ENCODE measurements at places on chromosomes 3 and 15.
A peak's percentile ranks its signal among the peaks of the same experiment; 100 is the strongest.

DNA sequence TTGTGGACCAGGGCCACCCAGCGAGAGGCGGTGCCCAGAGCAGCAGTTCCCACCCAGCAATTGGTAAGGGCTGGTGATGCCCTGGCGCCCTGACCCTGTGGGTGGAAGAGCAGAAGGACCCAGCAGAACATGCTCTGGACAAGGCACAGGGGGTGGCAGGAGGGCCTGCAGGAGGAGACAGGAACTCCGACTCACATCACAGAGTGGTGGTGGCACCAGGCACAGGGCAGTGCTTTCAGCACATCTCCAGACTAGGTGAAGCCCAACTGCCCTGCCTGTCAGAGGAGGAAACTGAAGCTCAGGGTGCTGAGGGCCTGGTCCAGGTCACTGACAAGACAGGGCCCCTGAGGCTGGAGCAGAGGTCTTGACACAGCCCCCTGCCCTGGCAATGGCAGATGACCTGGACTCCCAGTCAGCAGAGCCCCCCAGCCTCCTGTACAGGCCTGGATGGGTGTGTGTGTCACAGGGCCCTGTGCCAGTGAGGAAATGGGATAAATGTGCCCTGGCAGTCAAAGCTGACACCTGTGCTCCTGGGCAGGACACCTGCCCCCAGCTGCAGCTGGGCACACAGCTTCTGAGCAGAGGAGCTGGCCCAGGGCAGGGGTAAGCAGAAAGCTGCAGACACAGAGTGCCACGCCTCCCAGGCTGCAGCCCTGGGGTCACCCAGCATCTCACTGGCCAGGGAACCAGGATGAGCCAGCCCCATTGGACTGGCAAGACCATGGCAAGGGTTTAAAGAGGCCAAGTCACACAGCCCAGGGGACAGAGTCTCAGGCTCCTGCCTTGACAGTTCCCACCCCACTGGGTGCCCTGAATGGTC, 11.4 kb downstream of the KLF15 start:
- DNase-seq, result no peak

GRCh38 chr3:99499235-99500158, 138.9 kb upstream of the COL8A1 start:
- no peak for DNase-seq

- no peak for DNase-seq
These were observed 247.3 kb upstream of the IGF1R start for GRCh38 chr15:98401029-98401428.

DNA sequence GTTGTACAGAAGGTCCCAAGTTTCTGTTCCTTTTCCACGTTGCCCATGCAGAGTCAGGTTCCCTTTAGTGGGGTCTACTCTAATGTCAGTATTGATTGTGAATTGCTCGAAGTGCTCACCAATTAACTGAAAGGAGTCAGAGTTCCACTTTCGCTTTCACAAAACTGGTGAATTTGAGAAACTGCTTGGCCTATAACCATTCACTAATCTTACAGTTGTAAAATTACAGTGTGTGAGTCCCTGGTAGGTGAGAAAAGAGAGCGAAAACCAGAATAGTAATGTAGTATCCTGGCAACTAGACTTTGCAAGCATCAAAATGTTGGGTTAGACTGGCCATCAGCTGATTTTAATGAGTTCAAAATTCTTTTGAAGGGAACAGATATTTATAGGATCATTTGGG, 237.5 kb upstream of the CHRM5 start:
- no peak for DNase-seq

- DNase-seq, result no peak
These were observed 212.2 kb upstream of the GPR149 start for GRCh38 chr3:154642145-154642544.

DNA sequence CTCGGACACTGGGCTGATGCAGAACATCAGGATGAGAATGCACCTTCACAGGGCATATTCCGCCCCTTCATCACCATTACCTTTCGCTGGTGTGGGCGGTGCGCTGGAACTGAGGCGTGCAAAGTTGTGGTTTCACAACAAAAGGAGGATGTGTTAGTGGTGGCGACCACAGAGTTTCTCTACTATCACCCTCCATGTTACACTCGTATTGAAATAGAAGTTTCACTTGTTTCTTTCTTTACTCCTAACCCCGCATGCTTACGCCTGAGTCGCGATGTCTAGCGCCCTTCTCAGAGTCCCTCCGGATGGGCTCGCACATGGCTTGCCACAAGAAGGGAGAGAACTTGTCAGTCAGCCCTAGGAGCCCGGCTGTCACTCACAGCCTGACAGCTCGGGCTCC, 148.7 kb downstream of the GABRB3 start:
- no peak for DNase-seq

- no peak for DNase-seq
These were observed 109.9 kb downstream of the TBC1D5 start for GRCh38 chr3:17632401-17633100.

GRCh38 chr15:50183112-50183794, 1.3 kb downstream of the SLC27A2 start:
- peak; percentile 4 for DNase-seq

DNA sequence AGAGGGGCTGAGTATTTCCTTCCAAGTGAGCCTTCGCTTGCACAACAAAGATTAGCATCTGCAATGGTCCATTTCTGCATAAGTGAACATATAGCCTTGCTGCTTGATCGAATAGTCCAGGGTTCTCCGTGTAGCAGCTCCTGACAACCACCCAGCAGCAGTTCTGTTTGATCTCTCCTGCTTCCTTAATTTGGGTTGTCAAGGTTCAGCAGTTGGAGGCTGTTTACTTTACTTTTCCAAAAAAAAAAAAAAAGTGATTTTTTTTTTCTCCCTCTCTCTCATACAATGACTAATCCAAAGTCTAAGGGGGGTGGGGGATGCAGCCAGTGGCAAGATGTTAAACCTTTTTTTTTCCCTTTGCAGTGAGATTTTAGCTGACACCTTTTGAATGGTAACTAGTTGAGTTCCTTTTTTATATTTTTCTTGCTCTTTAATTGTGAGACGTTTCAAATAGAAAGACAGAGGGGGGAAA, 3.6 kb downstream of the FOXP1 start:
- no peak for DNase-seq

GRCh38 chr3:178022599-178022998, 513.6 kb upstream of the KCNMB2 start:
- DNase-seq, result no peak

- no peak for DNase-seq
These were observed 605 bp downstream of the DCUN1D1 start for GRCh38 chr3:182979674-182980191.

GRCh38 chr15:71259866-71260265, 144.6 kb downstream of the THSD4 start:
- DNase-seq, result no peak

- no peak for DNase-seq
These were observed 104.9 kb upstream of the ZBED2 start for GRCh38 chr3:111700054-111700453.

DNA sequence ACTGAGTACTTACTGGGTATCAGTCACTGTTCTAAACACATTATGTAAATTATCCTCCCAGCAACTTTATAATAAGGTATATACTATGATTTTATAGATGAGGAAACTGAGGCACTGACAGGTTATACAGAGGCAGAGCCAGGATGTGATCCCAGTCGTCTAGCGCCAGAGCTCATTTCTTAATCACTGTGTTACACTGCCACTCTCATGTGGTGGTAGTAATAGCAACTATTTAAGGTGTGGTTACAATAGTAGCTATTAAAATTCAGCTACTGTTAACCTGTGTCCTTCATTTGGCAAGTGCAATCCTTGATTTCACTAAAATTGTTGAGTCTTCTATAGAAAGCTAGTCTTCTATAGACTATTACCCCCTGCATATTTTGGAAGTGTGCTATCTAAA, 43.1 kb upstream of the TRPC1 start:
- DNase-seq, result no peak

DNA sequence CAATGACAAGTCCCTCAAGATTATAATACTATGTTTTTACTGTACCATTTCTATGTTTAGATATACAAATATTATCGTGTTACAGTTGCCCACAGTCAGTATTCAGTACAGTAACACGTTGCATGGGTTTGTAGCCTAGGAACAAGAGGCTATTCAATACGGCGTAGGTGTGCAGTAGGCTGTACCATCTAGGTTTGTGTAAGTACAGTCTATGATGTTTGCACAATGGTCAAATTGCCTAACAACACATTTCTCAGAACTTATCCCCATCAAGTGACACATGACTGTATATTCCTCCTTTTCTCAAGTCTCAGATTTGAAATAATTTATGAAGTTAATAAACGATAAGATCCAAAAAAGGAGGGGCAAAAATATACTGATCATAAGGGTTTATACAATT, 21.7 kb downstream of the ZDHHC3 start:
- DNase-seq, result no peak

- DNase-seq, result no peak
These were observed 23.4 kb downstream of the RFTN1 start for GRCh38 chr3:16490062-16490619.

GRCh38 chr15:49288391-49288790, 118.3 kb downstream of the GALK2 start:
- no peak for DNase-seq

DNA sequence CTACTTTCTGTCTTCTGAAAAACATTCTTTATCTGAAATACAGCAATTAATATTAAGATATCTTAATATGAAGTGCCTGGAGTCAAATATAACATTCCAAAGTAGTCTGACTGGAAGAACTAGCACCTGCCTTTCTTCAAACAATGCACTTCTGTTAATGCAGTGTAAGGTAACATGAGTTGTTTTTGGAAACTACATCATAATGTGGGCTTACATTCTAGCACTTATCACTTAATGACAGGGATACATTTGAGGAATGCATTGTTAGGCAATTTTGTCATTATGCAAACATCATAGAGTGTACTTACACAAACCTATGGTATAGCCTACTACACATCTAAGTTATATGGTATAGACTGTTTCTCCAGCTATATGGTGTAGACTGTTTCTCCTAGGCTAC, 49.2 kb downstream of the SLC15A2 start:
- DNase-seq, result no peak

DNA sequence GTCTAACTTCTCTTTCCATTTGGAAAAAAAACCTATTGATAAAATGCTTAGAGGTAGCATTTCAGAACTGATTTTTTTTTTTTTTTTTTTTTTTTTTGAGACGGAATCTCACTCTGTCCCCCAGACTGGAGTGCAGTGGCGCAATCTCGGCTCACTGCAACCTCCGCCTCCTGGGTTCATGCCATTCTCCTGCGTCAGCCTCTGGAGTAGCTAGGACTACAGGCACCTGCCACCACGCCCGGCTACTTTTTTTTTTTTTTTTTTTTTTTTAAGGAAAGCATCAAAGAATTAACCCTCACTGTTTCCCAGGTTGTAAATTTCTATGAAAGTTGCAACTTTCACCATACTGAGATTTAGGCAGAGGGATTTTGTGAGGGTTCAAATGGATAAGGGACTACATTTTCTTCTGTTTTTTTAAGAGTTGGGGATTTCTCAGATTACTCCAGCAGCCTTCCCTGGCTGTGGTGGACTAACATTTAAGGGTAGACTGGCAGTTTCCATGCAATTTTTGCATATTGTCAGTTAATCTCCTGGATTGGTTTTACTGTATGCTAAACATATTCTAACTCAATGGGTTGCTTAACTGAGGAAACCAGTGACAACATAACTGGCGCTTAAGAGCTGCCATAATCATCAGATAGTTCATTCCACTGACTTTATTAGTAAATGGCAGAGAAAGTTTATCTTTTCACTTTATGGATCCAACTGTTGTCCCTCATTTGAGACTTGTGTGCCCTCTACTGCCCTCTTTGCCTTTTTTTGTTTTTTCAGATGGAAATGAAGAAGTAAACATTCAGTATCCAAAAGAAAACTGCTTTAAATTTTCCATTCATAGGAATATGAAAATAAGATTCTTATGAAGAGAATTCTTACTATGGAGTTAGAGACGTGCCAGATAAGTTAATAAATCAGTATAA, 93.7 kb downstream of the NPTN start:
- no peak for DNase-seq

GRCh38 chr3:142983318-142983717, 18.1 kb upstream of the U2SURP start:
- no peak for DNase-seq

GRCh38 chr15:60889006-60889405, 340.1 kb downstream of the RORA start:
- no peak for DNase-seq

- no peak for DNase-seq
These were observed 5.5 kb upstream of the CTSH start for GRCh38 chr15:78950343-78950742.

GRCh38 chr15:94305133-94305532, 73.8 kb downstream of the MCTP2 start:
- DNase-seq, result peak; percentile 13

- DNase-seq, result no peak
These were observed 221.6 kb downstream of the IL5RA start for GRCh38 chr3:2888592-2888991.

DNA sequence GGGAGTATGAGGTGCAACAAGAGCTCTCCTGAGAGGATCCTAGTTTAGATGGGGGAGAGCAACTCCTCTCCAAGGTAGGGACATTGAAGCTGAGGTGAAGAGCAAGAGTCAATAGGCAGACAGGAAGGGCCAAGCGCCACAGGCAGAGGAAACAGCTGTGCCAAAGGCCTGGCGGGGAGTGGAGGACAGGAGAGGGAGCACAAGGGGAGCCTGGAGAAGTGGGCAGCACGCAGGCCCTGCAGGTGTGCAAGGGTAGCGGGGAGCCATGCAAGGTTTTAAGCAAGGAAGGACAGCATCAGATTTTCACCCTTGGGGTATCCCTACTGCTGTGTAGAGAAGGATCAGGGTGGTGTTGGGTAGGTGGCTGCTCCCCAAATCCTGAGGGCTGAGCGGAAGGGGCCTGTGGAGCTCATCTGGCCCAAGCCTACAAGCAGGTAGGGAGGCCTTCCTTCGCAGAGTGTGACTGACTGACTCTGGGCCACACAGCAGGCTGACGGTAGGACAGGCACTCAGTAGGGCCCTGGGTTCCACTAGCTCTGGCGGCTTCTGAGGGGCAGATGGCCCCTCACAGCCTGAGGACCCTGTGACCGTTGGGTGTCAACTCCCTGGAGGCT, 13.3 kb downstream of the CHST13 start:
- DNase-seq, result no peak

DNA sequence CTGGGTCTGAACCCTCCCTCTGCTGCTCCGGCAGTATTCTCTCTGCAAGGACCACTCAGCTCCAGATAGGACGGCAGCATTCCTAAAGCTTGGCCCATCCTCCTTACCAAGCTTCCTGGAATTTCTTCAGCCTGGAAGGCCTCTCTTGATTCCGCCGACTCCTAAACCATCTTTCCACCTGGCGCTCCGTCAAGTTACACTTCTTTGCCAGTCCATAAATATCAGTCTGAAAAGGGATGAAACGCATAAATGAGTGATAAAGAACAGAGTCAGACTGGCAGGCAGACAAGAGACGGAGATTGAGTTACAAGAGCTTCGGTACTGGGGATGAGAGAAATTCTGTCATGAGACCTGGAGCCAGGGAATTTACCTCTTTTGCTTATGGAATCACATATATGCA, 44.3 kb downstream of the CERS3 start:
- no peak for DNase-seq

GRCh38 chr3:194571491-194572142, 61.6 kb downstream of the TMEM44 start:
- no peak for DNase-seq

- DNase-seq, result peak; percentile 3
These were observed 619 bp downstream of the TTBK2 start for GRCh38 chr15:42919799-42920518.

All from stimulated activated CD4-positive, alpha-beta T cell treated with anti-CD3 and anti-CD28 coated beads, Interleukin-15, amount 100 ng/mL, for 48 hours (primary cell).